ENCODE measurements at places on chromosomes 5 and 9. TPM values are rescaled to one million over a fixed set of nuclear protein-coding genes. Genes with fewer than 3 reads are reported as not detected.
A peak's percentile ranks its signal among the peaks of the same experiment; 100 is the strongest.

PCDHA4 gene
- 1.00 TPM for polyA plus RNA-seq

TICAM2 gene
- polyA plus RNA-seq = 2.1 TPM

GFRA3 gene
- polyA plus RNA-seq = 3.2 TPM

NXNL2 gene
- 2.8 TPM for polyA plus RNA-seq

SLC4A9 gene
- polyA plus RNA-seq = 26.9 TPM

DNA sequence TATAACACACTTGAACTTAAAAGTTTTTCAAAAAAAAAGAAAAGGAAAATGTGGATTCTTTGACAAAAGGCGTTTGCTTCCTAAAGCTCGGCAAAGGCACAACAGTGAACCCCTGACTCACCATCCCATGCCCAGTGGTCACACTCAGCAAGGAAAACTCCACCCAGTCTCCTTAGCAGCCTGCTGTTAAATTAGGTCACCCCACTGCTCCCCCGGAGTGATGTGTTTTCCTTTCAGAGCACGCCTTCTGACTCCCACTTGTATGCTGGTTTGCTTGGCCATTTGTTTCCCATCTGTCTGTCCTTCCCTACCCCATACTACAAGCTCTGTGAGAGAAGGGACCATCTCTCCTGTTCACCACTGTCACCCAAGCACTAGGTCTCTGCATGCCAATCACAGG is 23.8 kb downstream of the RETREG1 start:
- DNase-seq = no peak

DNA sequence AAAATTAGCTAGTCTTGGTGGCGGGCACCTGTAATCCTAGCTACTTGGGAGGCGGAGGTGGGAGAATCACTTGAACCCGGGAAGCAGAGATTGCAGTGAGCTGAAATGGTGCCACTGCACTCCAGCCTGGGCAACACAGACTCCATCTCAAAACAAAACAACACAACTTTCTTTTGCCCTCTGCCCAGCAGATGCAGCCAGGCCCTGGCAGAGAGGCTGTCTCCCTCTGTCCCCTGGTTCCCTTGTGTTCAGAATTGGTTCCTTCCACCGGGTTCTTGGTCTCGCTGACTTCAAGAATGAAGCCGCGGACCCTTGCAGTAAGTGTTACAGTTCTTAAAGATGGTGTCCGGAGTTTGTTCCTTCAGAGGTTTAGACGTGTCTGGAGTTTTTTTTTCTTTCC is 30.2 kb upstream of the CEP72 start:
- DNase-seq = no peak

- no peak for DNase-seq
Measured at GRCh38 chr5:133299021-133299420, 247.2 kb downstream of the HSPA4 start.

- DNase-seq = no peak
Measured at GRCh38 chr5:96348536-96348935, 84.5 kb downstream of the PCSK1 start.

- no peak for DNase-seq
Measured at GRCh38 chr5:56622141-56622540, 193.2 kb upstream of the MAP3K1 start.

GRCh38 chr5:44952376-44952775 is 143.6 kb downstream of the MRPS30 start:
- DNase-seq = peak; percentile 1

DNA sequence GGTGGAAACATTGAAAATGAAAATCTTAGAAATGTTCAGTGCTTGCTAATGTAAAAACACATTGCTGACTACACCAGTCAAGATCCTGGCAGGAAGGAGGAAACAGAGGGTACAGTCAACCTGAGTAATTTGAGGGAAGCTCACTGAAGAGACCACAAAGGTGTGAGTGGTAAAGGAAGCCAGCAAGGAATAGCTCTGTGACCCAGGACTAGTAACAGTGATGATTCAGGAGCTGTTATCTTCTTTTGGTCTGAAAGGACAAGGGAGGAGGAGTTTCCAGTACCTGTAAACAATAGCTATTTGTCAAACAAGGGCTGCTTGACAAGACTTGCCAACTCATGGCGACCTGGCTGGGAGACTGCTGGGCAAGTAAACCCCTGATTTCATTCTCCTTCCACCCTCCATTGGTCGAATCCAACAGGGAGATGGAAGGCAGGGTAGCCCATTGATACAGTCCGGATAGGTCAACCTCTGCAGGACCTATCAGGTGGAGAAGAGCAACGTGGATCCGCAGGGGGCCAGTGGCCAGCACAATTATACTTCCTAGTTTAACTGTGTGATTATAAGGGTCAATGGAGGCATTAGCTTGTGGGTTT is 68.1 kb downstream of the MAMDC2 start:
- no peak for DNase-seq
